ENCODE measurements at places on chromosomes 3 and 15.

GRCh38 chr3:123244128-123244527 is 42.4 kb downstream of the SEC22A start:
- no peak for DNase-seq

DNA sequence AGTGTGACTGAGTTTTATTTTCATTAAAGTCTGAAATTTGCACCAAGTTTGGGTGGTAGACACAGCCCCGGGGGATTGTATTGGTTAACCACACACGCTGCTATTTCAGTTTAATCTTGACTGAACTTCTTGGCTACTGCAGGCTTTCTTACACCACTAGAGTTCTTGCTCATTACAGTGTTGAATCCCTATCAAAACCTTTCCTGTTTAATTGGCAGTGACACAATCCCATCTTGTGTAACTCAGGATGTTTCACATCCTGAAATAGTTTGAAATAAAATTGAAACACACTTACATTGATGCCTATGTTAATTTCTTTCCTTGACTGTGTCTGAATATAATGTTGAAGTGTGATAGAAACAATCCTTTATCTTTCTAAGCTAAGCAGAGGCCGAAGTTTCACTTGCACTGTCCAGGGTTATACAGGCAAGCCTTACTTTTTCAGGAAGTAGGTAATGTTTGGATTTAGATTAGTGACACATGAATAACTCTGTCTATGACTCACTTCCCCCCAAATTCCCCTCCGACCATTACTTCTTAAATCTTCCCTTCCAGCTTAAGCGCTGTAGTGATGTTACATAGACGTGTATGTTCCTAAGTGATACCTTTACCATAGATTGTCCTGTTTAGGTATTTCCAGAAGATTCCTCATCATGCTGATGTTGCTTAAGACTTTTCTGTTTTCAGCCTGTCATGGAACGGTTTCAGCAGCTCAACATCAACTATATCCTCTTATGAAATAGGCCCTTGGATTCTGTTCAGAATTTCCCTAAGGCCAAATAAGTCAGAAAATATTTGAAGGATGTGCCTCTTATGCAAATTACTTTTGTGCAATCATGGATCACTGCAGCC is 16.8 kb downstream of the ATG7 start:
- DNase-seq = no peak

- DNase-seq = no peak
Observed at GRCh38 chr15:35546511-35547381, 781 bp upstream of the DPH6 start.

GRCh38 chr3:185824051-185825005 is 514 bp downstream of the IGF2BP2 start:
- peak; percentile 52 for DNase-seq

DNA sequence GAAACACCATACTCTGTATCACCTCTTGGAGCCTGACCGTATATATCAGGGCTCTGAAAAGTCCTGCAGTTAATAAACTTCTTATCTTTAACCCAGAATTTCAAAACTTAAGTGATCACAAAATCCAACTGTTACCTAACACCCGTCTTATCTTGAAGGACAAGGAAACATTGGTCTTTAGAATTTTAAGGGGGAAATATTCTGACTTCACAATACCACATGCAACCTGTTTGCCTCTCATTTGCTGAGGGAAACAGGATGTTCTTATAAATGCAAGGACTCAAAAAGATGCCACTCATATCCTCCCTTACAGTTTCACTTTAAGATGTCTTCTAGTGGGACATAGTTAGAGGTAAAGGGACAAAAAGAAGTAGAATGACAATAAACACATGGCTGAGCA is 67.9 kb downstream of the CRTC3 start:
- DNase-seq = no peak

DNA sequence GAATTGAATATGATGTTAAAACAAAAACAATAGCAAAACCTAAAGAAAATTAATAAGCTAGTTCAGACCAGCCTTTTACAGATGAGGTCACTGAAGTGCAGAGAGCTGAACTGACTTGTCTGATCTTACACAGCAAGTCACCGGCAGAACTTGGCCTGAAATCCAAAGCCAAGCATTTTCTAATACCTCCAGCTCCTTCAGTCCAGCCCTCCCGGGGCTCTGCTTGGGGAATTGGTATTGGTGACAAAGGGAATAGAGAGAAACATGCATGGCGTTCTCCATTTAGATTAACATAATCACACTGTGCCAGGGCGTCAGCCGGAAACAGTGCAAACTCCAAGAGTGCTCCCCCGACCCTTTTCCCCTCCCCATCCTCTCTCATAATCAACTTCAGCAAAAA is 14.1 kb upstream of the ZSCAN2 start:
- no peak for DNase-seq

DNA sequence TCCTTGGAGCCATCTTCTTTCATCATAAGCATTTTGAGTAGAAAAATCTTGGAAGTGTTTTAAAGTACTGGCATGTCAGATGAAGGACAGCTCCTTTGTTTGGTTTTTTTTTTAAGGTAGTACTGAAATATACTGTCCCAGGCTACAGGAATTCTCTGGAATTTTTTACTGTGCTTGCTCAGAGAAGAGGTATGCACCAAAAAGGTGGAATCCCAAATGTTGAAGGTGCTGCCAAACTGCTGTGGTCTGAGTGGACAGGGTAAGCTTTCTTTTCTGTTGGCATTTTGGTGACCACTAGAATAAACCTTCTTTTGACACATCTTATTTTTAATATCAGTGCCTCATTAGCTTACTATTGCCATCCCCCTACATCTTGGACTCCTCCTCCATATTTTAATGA is 7.2 kb downstream of the GNL3 start:
- DNase-seq = no peak

GRCh38 chr3:180306691-180307090 is 270.0 kb upstream of the PEX5L start:
- no peak for DNase-seq

GRCh38 chr15:77832874-77833273 is 200.2 kb upstream of the LINGO1 start:
- DNase-seq = no peak

GRCh38 chr3:113251817-113252216 is 40.5 kb downstream of the BOC start:
- no peak for DNase-seq

GRCh38 chr3:120780977-120781376 is 38.4 kb downstream of the GTF2E1 start:
- no peak for DNase-seq

GRCh38 chr3:176046703-176047102 is 1150.6 kb downstream of the TBL1XR1 start:
- DNase-seq = no peak

GRCh38 chr15:35289024-35289617 is 204.0 kb upstream of the NANOGP8 start:
- no peak for DNase-seq

GRCh38 chr3:174495311-174495710 is 363.8 kb upstream of the NAALADL2 start:
- no peak for DNase-seq

GRCh38 chr15:76169911-76170800 is 110.4 kb downstream of the TMEM266 start:
- no peak for DNase-seq

- DNase-seq = peak; percentile 83
Observed at GRCh38 chr15:89057506-89058133, 30.6 kb upstream of the ABHD2 start.

- DNase-seq = no peak
Observed at GRCh38 chr15:67691450-67691849, 133.9 kb upstream of the SKOR1 start.

- DNase-seq = peak; percentile 90
Observed at GRCh38 chr15:78540141-78540870, at the start of gene PSMA4. Gene PSMA4, plus strand, starts transcription at chr15:78540444. Its CDS starts 1,484 bp downstream, at chr15:78541928.

- no peak for DNase-seq
Observed at GRCh38 chr15:74384881-74385643, 17.6 kb upstream of the CYP11A1 start.

GRCh38 chr15:80527406-80527805 is 123.2 kb downstream of the ARNT2 start:
- DNase-seq = no peak

DNA sequence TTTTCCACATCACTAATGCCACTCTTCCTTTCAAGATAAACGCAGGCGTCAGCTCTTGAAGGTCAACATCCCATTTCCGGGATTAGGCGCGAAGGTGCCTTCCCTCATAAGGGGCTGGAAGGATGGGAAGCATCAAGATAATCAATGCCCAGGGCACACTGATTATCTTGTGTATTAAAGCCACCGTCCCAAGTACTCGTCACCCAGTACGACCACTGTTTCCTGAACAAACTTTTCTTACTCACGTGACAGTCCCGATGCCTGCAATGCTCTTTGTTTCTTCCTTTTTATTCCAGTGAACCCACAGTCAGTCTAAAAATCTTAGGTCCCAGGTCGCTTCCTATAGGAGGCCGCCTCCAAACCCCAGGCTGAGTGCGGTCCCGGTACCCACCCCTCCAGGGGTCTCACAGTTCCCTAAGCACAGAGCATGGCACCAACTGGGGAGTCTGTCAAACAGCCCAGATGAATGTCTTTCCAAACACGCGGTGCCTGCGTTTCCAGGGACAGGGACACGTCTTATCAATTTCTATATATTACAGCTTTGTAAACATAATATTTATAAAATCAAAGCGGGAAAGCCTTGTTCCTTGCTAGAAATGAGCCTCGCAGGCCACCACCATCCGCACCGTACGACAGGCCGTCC is 589 bp downstream of the ANAPC13 start:
- DNase-seq = no peak

- no peak for DNase-seq
Observed at GRCh38 chr15:98003518-98003917, 43.0 kb downstream of the ARRDC4 start.

DNA sequence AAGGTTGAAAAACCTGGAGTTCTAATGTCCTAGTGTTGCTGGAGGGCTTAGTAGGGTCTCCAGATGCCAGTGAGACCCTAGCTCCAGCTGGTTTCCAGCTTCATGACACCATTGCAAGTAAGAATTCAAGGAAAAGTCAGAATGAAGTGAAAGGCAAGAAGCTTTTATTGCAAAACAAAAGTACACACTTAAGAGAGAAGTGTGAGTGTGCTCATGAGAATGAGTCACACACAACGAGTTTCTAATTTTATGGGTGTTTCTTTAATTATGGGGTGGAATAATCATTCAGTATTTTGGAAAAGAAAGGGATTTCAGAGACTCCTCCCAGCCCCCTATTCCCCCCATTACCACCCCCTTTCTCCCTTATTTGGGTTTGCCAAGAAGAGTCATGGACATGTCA is 24.6 kb upstream of the ZNF502 start:
- no peak for DNase-seq

DNA sequence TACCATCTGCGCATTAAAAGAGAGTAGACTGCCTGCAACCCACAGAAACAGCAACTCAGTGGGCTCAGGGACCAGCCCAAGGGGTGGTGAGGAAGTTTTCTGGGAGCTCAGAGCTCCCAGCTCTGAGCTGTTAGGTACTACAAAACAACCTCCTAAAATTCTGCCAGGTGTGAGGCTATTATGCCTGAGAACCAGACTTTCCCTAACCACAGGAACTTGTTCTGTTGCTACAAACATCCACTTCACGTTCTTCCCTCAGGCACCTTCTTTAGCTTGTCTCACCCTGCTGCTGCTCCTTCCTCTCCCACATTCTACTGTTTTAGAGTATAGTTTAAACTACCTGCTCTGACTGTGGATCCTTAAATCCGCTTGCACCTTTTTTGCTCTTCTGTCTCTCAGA is 399.4 kb downstream of the ROBO1 start:
- no peak for DNase-seq

DNA sequence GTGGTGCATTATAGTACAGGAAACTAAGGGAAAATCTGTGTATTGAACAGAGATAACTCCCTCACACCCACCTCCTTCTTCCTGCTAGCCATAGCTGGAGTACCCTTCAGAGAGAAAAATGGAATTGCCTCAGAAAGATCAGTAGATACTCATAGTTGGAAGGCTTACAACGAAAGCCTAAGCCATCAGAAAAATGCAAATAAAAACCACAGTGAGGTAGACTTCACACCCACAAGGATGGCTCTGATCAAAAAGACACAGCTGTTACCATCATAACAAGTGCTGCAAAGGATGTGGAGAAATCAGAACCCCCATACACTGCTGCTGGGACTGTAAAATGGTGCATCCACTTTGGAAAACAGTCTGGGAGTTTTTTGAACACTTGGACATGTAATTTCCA is 7.4 kb upstream of the DLG1 start:
- DNase-seq = no peak

GRCh38 chr3:99789011-99789721 is 28.5 kb upstream of the CMSS1 start:
- no peak for DNase-seq

GRCh38 chr3:40306336-40306735 is 3.2 kb upstream of the EIF1B start:
- no peak for DNase-seq

DNA sequence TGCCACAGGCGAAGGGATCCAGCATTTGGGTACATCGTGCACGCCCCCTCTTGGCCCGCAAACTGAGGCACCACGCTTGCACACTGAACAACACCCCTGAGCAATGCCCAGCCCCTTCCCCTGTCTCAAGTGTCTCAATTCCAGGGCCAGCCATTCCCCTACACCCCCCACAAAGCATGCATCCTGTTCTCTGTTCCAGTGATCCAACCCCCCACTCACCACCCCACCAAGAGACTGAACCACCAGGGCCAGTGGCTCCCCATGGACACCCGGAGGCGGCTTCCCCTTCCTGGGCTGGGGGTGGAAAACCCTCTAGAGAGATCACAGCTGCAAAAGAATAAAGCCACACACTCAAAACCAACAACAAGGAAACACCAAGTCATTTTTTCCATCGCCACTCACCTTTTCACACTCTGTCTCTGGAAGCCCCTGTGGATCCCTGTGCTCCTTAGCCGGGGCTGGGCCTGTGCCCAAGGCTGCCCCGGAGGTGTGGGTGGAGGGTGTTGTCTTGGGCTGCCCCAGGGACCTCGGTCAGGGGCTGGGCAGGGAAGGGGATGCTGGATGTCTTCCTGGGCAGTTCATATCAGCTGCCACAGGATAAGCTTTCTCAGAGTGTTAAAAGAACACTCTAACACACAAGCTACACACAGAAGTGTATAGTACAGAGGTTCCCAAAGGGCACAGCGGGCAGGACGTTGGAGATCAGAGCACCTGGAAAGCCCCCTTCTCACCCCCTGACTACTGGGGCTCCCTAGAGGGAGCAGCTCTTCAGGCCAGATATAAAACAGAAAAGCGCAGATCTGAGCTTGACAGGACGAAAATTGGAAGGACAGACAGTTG is 92.5 kb downstream of the CHSY1 start:
- no peak for DNase-seq

GRCh38 chr3:78924711-78925110 is 843.1 kb downstream of the ROBO1 start:
- no peak for DNase-seq

- peak; percentile 53 for DNase-seq
Observed at GRCh38 chr15:96326328-96327154, 4.0 kb upstream of the NR2F2 start.

- DNase-seq = no peak
Observed at GRCh38 chr3:97914388-97914787, 57.8 kb downstream of the RIOX2 start.

DNA sequence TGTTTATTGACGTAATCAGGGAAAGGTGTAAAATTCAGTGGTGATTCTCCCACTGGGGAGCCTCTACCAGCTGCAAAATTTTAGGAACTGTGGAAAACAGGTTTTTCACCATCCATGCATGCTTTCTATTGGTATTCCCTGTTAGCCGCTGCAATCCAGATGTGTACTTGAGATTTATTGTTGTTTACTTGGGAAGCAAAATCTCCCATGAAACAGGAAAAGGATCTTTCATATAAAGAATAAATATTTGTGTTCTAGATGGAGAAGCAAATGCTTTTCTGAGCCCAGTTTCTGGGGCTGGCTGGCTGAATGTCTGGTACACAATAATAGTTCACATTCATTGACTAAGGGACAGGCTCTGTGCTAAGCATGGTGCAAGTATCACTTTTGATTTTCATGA is 144.6 kb upstream of the RASGRP1 start:
- no peak for DNase-seq

Data from H9 (cell line).